Activated T-helper 1 cell treated with Interleukin-2 at 50 U/mL for 16 hours (primary cell): ENCODE measurements at places on chromosomes 12 and 14.

GRCh38 chr12:39230086-39230485, 212.8 kb downstream of the KIF21A start:
- no peak for DNase-seq

GRCh38 chr14:103697603-103698379, 17.5 kb downstream of the XRCC3 start:
- DNase-seq = no peak

GRCh38 chr14:93132472-93133065, 16.8 kb upstream of the ITPK1 start:
- DNase-seq = no peak

DNA sequence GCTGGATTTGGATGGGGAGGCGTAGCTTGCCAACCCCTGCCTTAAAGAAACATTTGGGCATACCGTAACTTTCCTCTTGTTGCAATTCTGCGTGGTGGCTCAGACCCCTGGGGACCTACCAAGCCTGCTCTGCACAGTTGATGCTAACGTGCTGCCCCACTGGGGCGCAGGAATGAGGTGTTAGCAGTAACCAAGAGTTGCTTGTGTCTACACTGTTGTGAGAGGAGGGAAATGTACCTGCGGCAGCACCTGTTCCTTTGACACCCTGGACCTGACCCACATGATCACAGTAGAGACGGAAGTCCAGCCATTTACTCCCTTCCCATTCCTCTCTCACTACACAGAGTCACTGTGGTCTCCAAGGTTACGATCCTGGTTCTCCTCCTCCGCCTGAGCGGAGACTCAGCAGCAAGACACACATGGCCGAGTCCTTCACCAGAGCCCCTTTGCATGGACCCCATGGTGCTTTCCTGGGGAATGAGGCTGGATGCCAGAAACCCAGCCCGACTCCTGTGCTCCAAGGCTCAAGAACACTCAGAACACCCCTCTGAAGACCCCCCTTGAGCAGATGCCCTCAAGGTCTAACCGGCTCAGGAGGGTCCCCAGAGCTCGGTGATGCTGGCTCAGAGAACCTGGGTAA, 84.8 kb downstream of the FBXL14 start:
- no peak for DNase-seq

- DNase-seq = no peak
Measured at GRCh38 chr14:25412998-25413397, 363.1 kb upstream of the STXBP6 start.

DNA sequence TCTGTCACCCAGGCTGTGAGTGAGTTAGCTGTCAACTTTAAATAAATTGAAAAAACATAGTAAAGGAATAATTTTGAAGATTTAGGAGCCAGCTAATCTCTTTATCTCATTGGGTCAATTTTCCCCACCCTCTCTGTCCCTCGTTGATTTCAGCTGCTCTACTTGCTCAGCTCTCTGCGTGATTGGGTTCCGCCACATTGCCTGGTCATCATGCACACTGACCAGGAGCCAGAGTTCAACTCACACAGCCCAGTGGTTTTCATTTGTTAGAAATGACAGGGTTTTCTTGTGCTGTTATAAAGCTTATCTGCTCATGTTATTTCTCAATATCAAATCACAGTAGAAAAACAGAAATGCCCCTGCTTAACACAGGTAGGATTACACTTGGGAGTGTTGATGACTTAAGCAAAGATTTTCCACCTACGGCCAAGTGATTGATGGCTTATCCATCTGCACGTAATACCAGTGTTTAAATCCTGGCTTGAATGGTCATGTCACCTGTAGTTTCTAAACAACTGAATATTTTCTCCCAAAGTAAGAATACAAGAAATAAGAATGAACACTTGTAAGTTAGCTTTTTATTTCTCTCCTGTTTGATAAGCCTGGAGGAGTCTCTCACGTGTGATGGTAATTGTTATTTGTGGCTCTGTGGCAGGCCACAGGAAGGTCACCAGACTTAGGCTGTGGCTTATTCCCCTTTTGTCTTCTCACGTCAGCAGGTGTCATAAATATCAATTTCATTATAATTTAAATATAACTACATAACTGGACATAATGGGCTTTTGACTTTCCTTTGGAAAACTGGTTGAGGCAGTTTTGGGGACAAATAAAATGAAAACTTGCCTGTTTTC, 367.2 kb upstream of the DDHD1 start:
- DNase-seq = no peak

DNA sequence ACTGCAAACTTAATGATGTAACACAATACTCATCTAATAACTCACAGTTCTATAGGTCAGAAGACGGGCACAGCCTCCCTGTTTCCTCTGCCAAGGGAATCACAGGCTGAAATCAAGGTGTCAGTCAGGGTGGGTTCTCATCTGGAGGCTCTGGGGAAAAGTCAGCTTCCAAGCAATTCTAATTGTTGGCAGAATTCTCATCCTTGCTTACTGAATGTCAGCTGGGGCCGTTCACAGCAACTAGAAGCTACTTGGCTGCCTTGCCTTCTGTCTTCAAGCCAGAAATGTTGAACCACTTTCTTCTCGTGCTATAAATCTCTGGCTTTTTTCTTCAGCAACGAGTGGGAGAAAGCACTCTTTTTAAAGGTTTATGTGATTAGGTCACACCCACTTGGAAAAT, 80.1 kb upstream of the PDZRN4 start:
- no peak for DNase-seq

DNA sequence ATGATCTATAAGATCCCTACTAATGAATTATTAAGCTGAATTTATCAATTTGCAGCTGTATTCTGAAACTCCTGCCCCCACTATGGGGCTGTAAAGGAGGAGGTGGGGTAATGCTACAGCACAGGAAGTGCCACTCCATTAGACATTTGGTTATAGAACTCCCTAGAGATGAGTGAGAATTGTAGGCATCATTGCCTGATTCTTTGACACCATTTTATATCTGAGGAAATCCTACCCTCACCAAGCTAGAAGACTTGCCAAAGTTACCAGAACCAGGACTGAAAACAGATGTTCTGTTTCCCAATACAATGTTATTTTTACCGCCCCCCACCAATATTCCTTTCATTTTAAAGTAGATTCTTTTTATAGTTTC, 182.4 kb downstream of the EGLN3 start:
- DNase-seq = no peak

GRCh38 chr14:106843951-106844483, 1317.6 kb downstream of the TMEM121 start:
- DNase-seq = no peak

GRCh38 chr12:91579516-91580263, 397.1 kb upstream of the DCN start:
- DNase-seq = no peak

DNA sequence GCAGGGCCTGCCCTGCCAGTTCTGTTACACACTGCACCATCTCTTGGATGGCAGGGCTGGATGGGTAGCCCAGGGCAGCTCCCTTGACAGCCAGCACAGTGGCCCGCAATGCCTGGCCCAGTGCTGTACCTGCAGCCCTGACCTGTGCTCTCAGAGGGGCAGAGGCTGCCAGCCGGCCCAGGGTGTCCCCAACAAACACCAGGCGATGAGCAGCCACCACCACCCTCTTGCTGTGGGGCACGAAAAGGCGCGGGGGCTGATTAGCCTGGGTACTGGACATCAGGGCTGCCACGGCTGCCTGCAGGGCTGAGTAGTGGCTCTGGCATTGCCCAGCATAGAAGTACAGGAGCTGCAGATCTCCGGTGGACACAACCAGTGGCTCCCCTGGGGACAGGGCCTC, 4.6 kb upstream of the SLC22A17 start:
- DNase-seq = no peak

- DNase-seq = no peak
Measured at GRCh38 chr12:46675736-46676135, 150.1 kb downstream of the SLC38A4 start.

DNA sequence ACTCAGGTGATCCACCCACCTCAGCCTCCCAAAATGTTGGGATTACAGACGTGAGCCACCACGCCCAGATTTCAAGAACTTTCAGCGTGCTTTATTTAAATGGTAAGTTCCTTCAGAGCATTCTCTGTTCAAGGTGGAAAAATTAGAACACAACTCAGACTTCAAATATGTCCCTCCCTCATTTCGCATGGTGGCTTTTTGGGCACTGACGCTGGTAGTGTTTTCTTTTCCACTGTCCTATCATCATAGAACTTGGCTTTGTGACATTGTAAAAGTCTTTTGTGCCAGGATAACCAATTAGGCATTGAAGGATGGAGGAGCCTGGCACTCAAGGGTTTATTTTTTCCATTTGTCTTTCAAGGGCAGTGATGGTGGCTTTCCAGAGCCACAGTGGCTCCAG, 190.8 kb downstream of the NUAK1 start:
- no peak for DNase-seq

DNA sequence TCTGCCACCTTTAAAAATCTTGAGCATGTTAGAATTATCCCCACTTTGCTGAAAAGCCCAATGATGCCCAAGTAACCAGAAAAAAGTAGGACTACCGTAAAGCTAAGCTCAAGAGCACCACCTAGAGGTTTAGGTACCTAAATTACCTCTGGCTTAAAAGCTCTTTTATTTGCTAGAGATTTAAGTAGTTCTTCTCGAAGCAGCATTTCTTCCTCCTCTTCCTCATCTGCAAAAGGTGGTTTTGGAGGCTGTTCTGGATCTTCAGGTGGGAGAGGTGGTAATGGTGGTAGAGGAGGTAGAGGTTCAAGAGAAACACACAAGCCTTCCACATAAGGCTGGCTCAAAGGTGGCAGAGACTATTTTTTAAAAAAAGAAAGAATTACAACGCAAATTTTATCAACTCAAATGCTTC, 26.9 kb downstream of the ZFC3H1 start:
- DNase-seq = no peak

DNA sequence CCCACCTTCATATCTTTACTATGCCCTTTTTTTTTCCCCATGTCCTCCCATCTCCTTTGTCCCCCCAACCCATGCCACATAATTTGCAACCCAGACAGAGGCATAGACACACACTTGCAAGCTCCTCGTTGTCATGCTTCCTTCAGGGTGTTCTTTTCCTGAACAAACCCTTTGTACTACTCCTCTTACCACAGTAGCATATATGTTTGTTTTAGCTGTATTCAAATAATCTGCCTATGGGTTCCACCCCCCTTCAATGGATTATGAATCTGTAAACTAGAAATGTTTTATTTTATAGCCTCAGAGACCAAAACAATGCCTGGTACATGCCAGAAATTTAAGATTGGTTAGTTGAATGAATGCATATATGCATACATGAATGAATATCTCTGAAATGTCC, 307.1 kb upstream of the E2F7 start:
- no peak for DNase-seq

- no peak for DNase-seq
Measured at GRCh38 chr12:15928346-15928745, 17.2 kb downstream of the DERA start.

DNA sequence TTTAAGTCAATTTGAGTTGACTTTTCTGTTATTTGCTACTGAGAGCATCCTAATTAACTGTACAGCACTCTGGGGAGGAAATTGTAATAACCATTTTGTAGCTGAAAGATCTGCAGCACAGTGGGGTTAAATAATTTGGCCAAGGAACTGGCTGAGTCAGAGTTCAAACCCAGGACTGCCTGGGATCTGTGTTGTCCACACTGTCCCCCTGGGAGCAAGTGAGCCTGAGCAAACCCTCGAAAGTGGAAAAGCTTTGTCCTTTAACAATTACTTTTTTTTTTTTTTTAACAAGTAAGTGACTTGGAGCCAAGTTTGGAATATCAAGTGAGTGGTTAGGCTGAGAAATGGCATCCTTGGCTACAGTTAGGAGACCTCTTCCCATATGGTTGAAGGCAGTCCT, 247.2 kb upstream of the CCDC196 start:
- DNase-seq = no peak

- no peak for DNase-seq
Measured at GRCh38 chr12:27585739-27586265, 61.8 kb downstream of the PPFIBP1 start.

DNA sequence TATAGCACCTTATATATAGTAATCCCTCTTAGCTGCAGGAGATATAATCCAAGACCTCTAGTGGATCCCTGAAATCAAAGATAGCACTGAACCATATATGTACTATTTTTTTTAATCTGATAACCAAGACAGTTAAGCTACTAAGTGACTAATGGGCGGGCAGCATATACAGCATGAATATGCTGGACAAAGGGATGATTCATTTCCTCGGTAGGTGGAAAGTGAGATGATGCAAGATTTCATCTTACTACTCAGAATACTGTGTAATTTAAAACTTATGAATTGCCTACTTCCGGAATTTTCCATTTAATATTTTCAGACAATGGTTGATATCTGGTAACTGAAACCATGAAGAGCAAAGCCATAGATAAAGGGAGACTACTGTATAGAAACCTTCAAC, 36.2 kb downstream of the PRMT8 start:
- DNase-seq = no peak
